ENCODE measurements at places on chromosomes 6 and 20.

DNA sequence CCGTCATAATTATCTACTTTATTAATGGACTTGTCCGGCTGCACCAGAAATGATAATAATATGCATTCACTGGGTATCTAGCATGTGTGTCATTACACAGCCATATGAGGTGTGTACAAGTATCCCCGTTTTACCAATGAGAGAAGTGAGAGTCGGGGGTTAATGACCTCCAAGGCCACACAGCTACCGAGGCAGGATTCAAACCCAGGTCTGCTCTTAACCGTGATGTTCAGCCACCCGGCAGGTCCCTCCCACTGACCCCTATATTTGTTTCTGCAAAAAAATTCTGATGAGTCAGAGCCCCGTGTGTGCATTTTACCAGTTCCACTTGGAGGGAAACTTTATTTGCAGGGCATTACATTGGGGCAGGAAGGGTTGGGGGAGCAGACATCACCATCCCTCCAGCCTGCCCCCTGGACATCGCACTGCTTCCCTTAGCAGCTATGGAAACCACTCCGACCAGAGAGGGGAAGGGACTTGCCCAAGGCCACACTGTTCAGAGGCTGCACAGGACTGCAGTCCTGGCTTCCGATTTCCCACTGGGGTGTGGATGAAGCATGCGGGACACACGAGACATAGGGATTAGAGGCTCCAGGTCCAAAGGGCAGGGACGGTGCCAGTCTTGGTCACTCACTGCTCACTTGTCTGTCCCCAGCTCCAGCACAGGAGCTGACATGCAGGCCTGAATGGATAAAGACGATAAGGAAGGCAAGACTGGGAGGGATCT lies 10.1 kb upstream of the SRC start:
- DNase-seq = no peak

- no peak for DNase-seq
Measured at GRCh38 chr6:148328876-148329555, 13.6 kb upstream of the SASH1 start.

DNA sequence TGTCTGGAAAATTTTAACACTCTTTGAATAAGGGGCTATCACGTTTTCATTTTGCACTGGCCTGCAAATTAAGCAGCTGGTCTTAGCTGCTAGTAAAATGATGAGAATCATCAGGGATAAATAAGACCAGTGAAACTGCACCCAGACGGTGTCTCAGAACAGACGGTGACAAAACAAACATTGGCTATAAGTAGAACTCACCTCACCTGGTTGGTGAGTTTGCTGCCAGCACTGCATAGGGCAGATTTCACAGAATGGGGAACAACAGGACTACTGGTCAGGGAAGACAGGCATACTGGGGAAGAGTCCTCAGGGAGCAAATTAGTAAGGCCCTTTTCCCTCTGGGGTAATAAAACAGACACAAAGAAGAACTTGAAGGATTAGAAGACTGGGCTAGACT lies 175.9 kb upstream of the CITED2 start:
- no peak for DNase-seq

- DNase-seq = no peak
Measured at GRCh38 chr6:155939253-155939652, 483.6 kb upstream of the NOX3 start.
